T-helper 2 cell (primary cell): ENCODE measurements at places on chromosomes 3 and 15.

- DNase-seq, result no peak
These were observed 910.6 kb downstream of the NTRK3 start for GRCh38 chr15:87345961-87346360.

- DNase-seq, result no peak
These were observed 13.4 kb downstream of the WDR72 start for GRCh38 chr15:53746101-53746500.

- no peak for DNase-seq
These were observed 346.2 kb downstream of the IGSF11 start for GRCh38 chr3:118688396-118688884.

GRCh38 chr3:158961471-158961870, 159.6 kb downstream of the MFSD1 start:
- no peak for DNase-seq

- no peak for DNase-seq
These were observed 45.5 kb downstream of the GREM1 start for GRCh38 chr15:32763295-32763694.

DNA sequence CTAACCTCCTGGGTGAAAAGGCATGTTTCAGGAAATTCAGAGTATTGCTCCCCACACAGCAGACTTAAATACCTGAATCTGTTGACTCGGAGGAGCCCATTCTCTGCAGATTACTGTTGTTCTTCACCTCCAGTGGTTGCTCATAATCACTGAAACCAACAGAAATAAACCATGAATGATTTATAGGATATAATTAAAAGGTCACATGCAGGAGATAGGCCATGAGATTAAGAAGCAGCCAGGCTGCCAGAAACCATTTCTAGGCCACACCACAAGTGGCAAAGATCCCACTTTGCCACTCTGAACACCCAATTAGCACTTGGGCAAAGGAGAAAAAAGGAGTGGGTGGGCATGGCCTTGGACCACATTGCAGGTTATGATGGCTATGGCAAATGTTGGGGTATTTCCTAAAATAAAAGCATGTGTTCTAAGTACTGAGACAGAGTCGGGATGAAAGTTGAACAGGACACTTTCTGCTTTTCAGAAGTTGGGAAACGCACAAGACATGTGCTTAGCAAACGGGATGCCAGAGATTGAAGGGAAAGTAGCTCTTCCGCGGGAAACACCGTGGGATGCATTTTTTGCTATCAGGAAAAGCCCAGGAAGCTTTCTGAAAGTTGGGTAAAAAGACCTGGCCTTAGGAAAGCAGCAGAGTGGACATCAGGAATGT, 1.5 kb downstream of the CDC25A start:
- DNase-seq, result no peak

GRCh38 chr15:85024509-85025336, 43.1 kb downstream of the PDE8A start:
- DNase-seq, result no peak

GRCh38 chr3:65556934-65557577, 481.7 kb downstream of the MAGI1 start:
- no peak for DNase-seq

DNA sequence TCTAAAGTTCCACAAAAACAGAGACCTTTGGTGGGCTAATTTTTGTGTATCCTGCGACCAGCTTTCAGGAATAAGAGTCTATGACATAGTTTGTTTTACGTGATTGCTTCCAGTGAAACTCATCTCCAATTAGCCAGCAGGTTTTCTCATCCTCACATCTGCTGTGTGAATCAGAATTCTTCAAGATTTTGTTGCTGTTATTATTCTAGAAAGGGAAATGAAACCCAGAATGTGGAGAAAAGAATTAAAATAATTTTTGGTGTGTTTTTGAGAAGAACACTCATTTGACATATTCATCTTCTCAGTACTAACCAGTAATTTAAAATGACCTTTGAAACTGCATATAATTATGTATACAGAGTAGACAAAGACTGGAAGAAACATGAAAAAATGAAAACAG, 175.9 kb downstream of the USP13 start:
- DNase-seq, result no peak

- DNase-seq, result no peak
These were observed 9.2 kb downstream of the SLTM start for GRCh38 chr15:58924327-58924726.

DNA sequence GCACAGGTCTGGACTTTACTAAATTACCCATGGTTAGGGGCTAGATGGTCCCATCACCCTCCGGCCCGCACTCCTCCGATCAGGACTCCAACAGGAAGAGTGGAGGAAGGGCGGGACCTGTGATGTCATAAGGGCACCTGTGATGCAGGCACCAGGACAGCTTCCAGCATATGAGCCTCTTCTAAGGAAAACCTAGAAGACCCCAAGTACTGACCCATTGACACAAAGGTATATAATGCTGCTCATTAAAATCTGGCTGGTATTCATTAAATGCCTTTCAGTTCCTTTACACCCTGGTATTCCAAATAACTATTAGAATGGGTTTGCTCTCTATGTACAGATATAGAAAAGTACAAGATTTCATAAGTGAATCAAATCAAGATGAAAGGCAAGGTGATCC, at the start of gene IQCF5:
IQCF5 (minus strand) TSS at position 101 of the 400 bp plus-strand sequence; CDS start at position 31, 70 bp downstream.
- DNase-seq, result no peak

GRCh38 chr3:9955611-9956352, 3.6 kb upstream of the PRRT3 start:
- no peak for DNase-seq

GRCh38 chr3:24048843-24049242, 103.8 kb downstream of the NR1D2 start:
- DNase-seq, result no peak

DNA sequence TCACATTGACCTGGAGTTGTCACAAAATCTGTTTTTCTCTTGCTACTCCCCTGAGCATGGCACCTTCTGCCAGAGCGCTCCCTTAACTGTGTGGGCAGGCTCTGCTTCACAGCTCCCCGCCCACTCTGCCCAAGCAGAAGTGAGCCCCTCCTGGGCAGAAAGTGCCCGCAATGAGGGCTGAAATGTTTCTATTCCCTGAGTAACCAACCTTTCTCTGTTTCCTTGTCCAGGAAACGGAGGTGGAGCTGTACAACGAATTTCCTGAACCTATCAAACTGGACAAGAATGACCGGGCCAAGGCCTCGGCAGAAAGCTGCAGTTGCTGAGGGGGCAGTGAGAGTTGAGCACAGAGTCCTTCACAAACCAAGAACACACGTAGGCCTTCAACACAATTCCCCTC, 66.3 kb upstream of the ACAD9 start:
- no peak for DNase-seq

- DNase-seq, result no peak
These were observed 21.3 kb upstream of the SEC62 start for GRCh38 chr3:169945313-169945712.

- DNase-seq, result peak; percentile 1
These were observed 152.3 kb downstream of the ZBTB20 start for GRCh38 chr3:114994554-114995341.

- no peak for DNase-seq
These were observed 3.8 kb downstream of the OR5K2 start for GRCh38 chr3:98501270-98501669.

GRCh38 chr15:66156310-66156975, 97.1 kb downstream of the MEGF11 start:
- no peak for DNase-seq

- no peak for DNase-seq
These were observed 626 bp downstream of the SEC62 start for GRCh38 chr3:169966951-169967915.

DNA sequence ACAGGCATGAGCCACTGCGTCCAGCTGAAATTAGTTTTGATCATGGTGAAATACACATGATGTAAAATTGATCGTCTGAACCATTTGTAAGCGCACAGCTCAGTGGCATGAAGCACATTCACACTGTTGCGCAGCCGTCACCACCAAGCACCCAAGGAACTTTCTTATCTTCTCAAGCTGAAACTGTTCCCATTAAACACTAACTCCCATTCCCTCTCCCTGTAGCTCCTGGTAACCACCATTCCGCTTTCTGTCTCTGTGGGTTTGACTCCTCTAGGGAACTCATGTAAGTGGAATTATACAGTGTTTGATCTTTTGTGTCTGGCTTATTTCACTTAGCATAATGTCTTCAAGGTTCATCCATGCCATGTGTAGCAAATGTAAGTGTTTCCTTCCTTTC, 62.3 kb downstream of the FBLN2 start:
- DNase-seq, result no peak

DNA sequence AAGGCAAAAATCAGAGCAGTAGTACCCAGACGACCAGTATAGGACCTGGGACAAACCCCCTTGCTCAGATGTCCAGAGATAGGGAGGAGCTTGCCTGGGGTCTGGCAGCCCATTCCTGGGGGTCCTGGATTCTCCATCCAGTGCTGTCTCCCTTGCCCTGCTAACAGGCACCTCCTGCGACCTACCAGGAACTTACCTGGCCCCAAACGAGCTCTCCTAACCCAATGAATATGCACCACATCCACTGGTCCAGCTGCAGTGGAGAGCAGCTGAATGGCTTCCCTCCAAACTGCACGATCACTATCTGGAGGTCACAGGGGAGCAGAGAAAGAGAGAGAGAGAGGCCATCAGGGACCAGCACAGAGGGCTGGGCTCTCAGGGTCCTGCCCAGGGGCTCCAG, 19.1 kb upstream of the SEC13 start:
- DNase-seq, result no peak

- no peak for DNase-seq
These were observed 80.3 kb downstream of the FILIP1L start for GRCh38 chr3:100033903-100034471.

GRCh38 chr3:188339410-188340295, 185.7 kb downstream of the LPP start:
- no peak for DNase-seq

- no peak for DNase-seq
These were observed 172.0 kb downstream of the UNC13C start for GRCh38 chr15:54150255-54150654.

DNA sequence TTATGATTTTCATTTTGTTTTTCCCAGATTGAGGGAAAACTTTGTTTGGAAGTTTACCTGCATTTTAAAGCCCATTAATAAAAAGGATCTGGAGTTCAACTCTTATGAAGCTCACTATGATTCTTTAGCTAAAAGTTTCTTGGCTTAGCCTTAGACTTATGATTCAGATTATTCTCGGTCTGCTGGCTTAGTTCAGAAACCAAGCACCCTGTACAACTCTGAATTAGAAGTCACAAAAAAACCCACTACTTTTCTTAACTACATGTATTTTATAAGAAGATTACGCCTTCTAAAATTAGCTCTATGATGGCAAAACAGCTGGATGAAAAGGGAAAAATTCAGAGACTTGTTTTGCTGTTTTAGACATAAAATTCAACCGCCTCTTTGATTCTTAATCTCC, 14.3 kb upstream of the DENND4A start:
- no peak for DNase-seq

DNA sequence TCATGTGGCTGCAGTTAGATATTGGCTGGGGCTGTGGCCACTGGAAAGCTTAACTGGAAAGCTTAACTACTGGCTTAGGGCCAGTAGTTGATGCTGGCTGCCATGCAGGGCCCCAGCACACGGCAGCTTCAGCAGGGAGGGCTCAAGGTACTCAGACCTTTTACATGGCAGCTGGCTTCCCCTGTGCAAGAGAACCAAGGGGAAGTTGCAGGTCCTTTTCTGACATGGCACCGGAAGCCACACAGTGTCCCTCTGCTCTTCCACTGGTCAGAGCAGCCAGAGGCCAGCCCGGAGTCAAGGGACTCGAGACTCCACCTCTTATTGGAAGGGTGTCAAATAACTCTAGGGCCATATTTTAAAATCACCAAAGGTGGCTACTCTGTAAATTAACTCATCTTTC, 24.5 kb downstream of the CCR9 start:
- DNase-seq, result no peak

GRCh38 chr3:178420033-178420432, 116.2 kb upstream of the KCNMB2 start:
- DNase-seq, result no peak

GRCh38 chr15:52422001-52422400, 106.7 kb downstream of the MYO5A start:
- DNase-seq, result no peak

GRCh38 chr15:66894986-66895780, 170.2 kb upstream of the SMAD3 start:
- no peak for DNase-seq

DNA sequence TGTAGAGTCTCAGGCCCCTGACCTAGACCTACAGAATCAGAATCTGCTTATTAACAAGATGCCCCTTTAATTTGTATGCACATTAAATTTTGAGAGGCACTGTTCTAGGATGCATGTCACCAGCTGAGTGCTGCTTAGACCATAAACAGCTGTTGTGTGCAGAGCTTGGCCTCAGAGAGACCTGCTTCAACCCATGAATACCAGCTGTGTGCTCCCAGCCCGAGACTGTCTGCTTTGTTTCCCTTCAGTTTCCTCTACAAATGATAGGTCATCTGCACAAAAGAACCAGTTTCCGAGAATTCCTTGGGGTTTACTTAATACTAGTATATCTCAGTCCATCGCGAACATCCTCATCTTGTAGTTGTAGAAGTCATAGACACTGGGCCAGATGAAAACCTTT, 158.5 kb upstream of the PFN2 start:
- DNase-seq, result no peak

DNA sequence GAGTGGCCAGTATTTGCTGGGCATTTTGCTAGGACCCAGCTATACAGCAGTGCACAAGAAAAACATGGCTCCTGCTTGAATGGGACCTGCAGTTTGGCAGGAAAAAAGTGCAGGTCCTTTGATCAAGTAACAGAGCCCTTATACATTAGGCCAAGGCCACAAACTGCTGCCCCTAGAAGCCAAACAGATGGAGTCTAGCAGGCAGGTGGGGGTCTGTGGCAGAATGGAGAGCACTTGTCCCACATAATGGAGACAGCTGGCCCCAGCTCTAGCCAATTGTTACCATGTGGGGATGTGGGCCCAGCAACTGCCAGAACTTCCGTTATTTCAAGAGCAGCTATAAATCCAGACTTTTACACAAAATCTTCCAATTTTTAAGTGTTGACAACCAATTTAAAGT, 79.3 kb downstream of the SHQ1 start:
- DNase-seq, result no peak

- DNase-seq, result no peak
These were observed 118.5 kb upstream of the LIPC start for GRCh38 chr15:58313304-58313703.

DNA sequence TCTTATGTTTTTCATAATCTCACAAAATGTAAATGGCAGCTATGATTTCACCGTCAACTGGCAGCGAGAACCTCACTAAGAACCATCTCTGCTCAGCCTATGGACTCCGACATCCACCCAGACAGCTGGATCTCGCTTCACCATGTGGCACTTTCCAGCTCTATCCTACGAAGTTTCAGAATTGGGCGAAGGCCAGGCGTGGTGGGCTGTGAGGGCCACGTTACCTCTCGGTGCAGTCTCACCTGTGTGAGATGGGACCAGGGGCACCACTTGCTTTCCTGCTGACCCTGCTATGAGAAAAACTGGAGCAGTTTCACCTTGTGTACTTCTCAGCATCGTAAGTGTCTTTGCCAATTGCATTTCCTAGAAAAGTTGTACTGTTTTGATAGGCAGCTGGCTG, 32.3 kb downstream of the CHDH start:
- DNase-seq, result no peak

DNA sequence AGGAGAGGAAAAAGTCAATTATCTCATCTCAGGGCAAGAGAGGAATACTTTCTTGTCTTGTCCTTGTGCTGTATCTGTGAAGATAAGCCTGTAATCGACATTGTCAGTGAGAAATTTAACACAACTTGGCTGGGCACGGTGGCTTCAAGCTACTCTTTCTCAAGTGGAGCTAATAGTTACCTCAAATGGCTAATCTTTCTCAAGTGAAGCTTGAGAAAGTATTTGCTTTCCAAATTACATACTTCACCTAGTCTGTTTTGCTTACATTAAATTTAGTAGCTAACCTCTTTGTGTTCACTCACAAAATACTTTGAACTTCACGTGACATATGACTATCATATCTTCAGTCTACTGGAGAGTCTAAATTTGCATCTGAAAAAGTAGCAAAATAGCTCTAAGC, 48.3 kb upstream of the B3GALNT1 start:
- DNase-seq, result no peak
